ENCODE measurements at places on chromosomes 1 and 21. TPM values are rescaled to one million over a fixed set of nuclear protein-coding genes. Genes with fewer than 3 reads are reported as not detected.

DNA sequence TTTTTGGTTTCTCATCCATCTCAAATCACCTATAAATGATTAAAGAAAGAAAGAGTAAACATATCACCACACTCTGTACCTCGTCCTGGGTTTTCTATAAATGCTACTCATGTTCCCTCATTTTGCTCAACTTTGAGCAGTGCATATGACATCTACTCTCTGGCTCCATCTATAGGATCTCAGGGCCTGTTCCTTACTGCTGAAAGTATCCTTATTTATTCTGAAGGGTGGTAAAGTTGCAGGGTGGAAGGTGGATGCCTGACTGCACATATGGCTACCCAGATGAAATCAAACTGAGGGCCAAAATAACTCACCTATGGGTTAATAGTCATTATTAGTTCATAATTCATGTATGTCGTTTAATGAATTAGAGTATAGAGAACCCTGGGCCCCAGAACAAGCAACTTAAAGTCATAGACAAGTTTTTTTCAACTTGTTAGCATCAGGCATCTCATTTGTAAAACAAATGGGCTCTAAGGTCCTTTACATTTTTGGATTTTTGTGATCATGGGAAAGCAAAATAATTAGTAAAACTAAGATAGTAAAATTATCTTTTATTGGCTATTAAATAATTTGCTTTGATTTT, 46.5 kb downstream of the NCF2 start:
- H3K27ac ChIP-seq = no peak overlapping the region
- no peaks in the 10 kb centered on the region for H3K36me3 ChIP-seq
- H3K4me3 ChIP-seq = no peak overlapping the region
- H3K4me1 ChIP-seq = peaks cover 8% of the 10 kb centered on the region
- H3K27me3 ChIP-seq = no peaks in the 10 kb centered on the region

The GBP7 gene
- total RNA-seq = not detected

- H3K27ac ChIP-seq = no peak overlapping the region
- DNase-seq = no peak
These were observed 18.4 kb downstream of the SLC25A33 start for GRCh38 chr1:9557624-9558023.

GRCh38 chr1:173507205-173507846, 30.2 kb downstream of the PRDX6 start:
- H3K27ac ChIP-seq = peak overlapping the region; percentile 9
- no peaks in the 10 kb centered on the region for H3K4me1 ChIP-seq
- no peak for DNase-seq
- no peaks in the 10 kb centered on the region for H3K36me3 ChIP-seq
- no peaks in the 10 kb centered on the region for H3K27me3 ChIP-seq

DNA sequence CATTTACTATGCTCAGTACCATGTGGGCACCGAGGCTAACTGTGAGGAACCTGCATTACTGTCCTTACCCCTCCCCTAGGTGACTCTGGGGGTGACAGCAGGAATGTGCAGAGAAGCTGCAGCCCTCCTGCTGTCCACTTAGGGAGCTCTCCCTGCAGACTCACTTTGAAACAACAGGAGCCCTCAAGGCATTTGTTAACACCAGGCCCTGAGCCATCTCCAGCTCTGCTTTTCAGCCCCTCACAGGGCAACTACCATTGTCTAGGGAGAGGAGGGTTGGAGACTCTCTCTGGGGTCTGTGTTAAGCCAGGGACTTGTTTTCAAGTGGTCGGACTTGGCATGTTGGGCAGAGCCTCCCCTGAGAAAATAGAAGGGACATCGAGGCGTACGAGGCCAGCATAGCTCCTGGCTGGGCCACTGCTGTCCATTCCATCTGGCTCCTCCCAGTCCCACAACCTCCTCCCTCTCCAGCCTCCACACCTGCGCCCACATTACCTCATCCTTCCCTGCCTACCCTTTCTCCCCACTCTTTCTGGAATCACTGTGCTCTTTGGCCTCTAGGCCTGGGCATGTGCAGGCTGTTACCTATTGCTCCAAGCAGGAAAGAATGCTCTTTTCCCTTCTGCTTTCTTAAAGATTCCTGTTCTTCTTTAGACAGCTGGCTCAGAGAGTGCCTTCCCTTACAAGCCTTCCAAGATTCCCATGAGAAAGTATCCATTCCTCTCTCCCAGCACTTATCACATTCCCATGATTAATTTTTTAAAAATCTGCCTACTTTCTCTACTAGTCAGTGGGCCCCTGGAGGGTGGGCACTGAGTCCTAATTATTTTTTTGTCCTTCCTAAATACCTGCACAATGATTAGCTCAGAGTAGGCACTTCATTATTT, 102.7 kb upstream of the GCLM start:
- no peaks in the 10 kb centered on the region for H3K27me3 ChIP-seq
- no peaks in the 10 kb centered on the region for H3K4me1 ChIP-seq
- H3K27ac ChIP-seq = no peak overlapping the region

DNA sequence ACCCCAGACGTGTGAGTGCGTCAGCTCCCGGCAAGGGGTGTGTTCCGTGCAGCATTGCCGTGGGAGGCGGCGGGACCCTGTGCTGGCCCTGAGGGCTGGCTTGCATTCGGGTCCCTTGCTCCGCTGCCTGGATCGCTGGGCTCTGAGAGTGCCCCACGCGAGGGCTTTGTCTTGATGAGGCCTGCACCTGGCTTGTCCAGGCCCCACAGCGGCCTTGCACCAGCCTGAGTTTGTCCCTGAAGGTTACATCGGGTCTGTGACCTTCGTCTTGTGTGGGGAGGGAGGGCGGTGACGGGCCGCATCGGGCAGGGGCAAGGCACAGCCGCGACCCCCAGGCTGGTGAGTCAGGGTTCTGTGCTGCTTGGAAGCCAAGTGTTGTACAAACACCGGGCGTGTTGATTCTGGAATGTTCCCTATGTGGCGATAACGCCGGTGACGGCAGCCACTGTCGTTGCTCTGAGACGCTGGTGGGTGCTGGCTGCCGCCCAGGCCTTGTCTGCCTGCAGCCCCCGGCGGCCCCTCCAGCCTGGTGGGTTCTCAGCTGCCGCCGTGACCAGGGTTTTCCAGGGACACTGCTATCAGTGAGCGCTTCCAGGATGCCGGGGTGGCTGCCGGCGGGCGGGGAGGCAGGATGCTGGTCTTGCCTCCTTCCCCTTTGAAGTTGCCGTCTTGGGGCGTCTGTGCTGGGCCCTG, 42.9 kb downstream of the SLX9 start:
- no peak overlapping the region for H3K27ac ChIP-seq
- no peak for DNase-seq
- no peaks in the 10 kb centered on the region for H3K4me1 ChIP-seq
- no peaks in the 10 kb centered on the region for H3K27me3 ChIP-seq
- no peak overlapping the region for H3K4me3 ChIP-seq

GRCh38 chr1:20115479-20115878, 3.9 kb downstream of the PLA2G2D start:
- H3K36me3 ChIP-seq = no peaks in the 10 kb centered on the region
- H3K27ac ChIP-seq = no peak overlapping the region
- H3K4me3 ChIP-seq = no peak overlapping the region
